CD14-positive monocyte (primary cell): ENCODE measurements at places on chromosomes 13 and 19.

DNA sequence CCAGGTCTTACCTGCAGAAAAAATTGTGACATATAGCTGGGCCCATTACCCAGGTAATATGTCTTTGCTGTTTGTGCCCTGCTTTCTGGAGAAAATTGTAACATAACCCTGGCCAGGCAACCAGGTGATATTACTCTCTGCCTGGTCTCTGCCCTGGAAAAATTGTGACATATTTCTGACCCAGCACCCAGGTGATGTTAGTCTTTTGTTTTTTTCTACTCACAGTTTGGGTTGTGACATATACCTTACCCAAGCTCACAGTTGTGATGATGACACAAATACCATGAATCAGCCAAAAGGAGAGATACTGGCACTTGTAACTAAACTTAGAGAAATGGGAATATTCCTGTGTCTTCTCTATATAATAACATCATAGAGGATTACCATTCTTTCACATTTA, 6.5 kb upstream of the ZNF726 start:
- no peaks in the 10 kb centered on the region for H3K4me1 ChIP-seq
- no peak overlapping the region for H3K27ac ChIP-seq
- DNase-seq = no peak
- H3K36me3 ChIP-seq = no peaks in the 10 kb centered on the region

GRCh38 chr13:21321269-21321668, 137.8 kb downstream of the ZDHHC20 start:
- no peaks in the 10 kb centered on the region for H3K36me3 ChIP-seq
- no peaks in the 10 kb centered on the region for H3K4me1 ChIP-seq
- H3K27me3 ChIP-seq = no peaks in the 10 kb centered on the region
- DNase-seq = no peak
- no peak overlapping the region for H3K27ac ChIP-seq

DNA sequence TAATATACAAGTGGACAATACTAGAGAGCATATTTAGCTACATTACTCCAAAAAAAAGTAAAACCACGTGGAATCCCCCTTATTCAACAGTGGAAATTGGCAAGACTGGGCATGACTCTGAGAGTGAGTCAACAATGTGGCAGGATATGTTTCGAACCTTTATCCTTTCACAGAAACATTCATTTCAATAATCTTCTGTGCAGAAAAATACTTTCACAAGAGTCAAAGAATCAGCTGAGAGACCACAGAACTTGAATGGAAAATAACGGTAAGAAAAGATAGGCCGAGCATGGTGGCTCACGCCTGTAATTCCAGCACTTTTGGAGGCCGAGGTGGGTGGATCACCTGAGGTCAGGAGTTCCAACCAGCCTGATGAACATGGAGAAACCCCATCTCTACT, 25.1 kb upstream of the CD70 start:
- H3K27me3 ChIP-seq = peaks cover 21% of the 10 kb centered on the region
- peaks cover 13% of the 10 kb centered on the region for H3K4me1 ChIP-seq
- no peaks in the 10 kb centered on the region for H3K36me3 ChIP-seq
- no peak overlapping the region for H3K4me3 ChIP-seq
- no peak for DNase-seq

GRCh38 chr13:114203536-114203935, 24.5 kb downstream of the CFAP97D2 start:
- H3K27me3 ChIP-seq = peaks cover 10% of the 10 kb centered on the region
- no peak overlapping the region for H3K27ac ChIP-seq
- no peaks in the 10 kb centered on the region for H3K4me1 ChIP-seq
- H3K4me3 ChIP-seq = no peak overlapping the region

- no peaks in the 10 kb centered on the region for H3K36me3 ChIP-seq
- H3K27ac ChIP-seq = no peak overlapping the region
- H3K27me3 ChIP-seq = no peaks in the 10 kb centered on the region
- no peak for DNase-seq
Measured at GRCh38 chr13:29918845-29919244, 68.4 kb upstream of the UBL3 start.

GRCh38 chr13:101382086-101382485, 34.2 kb downstream of the NALCN start:
- H3K36me3 ChIP-seq = no peaks in the 10 kb centered on the region
- no peak for DNase-seq
- no peaks in the 10 kb centered on the region for H3K27me3 ChIP-seq
- no peaks in the 10 kb centered on the region for H3K4me1 ChIP-seq

DNA sequence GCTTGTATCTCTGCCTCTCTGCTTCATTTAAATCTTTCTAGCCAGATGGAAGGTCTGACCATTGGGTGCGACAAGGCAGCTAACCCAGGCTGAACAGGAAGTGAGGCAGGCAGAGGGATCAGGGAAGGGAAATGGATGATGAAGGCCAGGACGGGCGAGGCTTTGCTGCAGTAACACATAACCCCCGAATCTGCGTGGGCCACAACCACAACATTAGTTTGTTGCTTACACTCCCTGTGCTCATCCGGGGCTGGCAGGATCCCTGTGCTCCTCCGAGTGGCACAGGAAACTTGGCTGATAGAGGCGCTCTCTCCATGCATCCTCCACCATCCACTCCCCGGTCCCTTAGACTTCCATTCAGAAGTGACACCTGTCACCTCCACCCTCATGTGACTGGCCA, 1.1 kb upstream of the FLT3LG start:
- H3K27me3 ChIP-seq = no peaks in the 10 kb centered on the region
- peaks cover 35% of the 10 kb centered on the region for H3K4me1 ChIP-seq
- no peaks in the 10 kb centered on the region for H3K36me3 ChIP-seq
- no peak overlapping the region for H3K4me3 ChIP-seq

GRCh38 chr13:43191546-43191945, 168.2 kb downstream of the DNAJC15 start:
- H3K4me3 ChIP-seq = no peak overlapping the region
- H3K36me3 ChIP-seq = no peaks in the 10 kb centered on the region
- no peak for DNase-seq
- no peaks in the 10 kb centered on the region for H3K27me3 ChIP-seq
- H3K27ac ChIP-seq = no peak overlapping the region

DNA sequence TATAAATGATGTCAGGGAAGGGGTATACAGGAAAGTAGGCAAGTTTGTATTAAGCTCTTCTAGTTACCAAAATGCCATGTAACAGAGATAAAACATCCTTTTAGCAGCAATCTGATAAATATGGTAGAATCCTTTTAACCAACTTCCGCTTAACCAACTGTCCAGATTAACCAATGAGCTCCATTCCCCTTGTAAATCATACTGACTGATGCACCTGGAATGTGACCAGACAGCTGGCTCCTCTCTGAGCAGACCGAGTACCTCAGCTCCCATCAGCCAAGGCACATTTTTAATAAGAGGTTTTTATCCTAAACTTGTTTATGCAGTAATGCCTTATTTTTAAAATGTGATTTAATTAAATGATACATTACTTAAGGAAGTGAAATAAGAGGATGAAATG, 66.4 kb downstream of the KLF12 start:
- no peaks in the 10 kb centered on the region for H3K4me1 ChIP-seq
- DNase-seq = no peak
- no peak overlapping the region for H3K4me3 ChIP-seq

GRCh38 chr19:55801416-55801815, 30.4 kb downstream of the NLRP11 start:
- no peaks in the 10 kb centered on the region for H3K36me3 ChIP-seq
- no peaks in the 10 kb centered on the region for H3K27me3 ChIP-seq
- H3K27ac ChIP-seq = no peak overlapping the region
- H3K4me1 ChIP-seq = no peaks in the 10 kb centered on the region
- H3K4me3 ChIP-seq = no peak overlapping the region
- DNase-seq = no peak

DNA sequence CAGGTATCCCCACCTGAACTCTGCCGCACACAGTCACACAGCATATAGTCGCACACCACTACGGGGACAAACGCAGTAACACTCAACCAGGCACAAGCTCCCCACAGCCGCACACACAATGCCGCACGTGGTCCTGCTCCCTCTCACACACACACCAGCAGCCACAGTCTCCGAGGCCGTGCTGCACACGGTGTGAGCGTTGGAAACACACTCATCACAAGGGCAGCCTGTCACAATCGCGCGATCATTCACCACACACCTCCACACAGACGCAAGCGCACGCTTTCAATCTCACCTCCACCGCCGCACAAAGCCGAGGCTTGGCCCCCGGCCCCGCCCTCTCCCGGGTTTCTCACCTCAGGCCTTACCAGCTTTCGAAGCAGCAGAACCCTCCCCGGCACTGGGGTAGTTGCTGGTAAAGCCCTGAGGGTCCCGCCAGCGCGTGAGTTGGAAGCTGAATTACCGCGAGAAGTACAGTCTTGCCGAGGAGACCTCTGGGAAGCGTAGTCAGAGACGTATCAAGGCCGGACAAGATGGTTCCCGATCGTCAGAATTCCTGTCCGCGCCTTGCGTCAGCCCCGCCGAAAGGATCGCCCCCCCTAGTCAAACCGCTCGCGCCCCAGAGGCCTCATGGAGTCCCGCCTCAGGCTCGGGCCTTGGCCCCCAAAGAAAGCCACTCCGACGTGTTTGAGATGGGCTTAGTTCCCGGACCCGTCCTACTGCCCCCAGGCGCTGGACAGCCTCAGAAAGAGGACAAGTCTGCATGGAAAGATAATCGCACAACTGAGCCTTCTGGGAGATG, at the start of gene ZNF566:
ZNF566 (minus strand) TSS at position 444 of the 802 bp plus-strand sequence. CDS start 13,004 bp downstream, outside the sequence.
- peak within 1 kb of the TSS; percentile 89 for H3K27ac ChIP-seq
- H3K4me1 ChIP-seq = peaks cover 9% of the 10 kb centered on the region
- H3K36me3 ChIP-seq = no peaks in the 10 kb centered on the region
- no peaks in the 10 kb centered on the region for H3K27me3 ChIP-seq

- no peak overlapping the region for H3K27ac ChIP-seq
- DNase-seq = no peak
- H3K4me1 ChIP-seq = peaks cover 24% of the 10 kb centered on the region
- no peak overlapping the region for H3K4me3 ChIP-seq
Measured at GRCh38 chr19:49058562-49058961, 1.0 kb upstream of the CGB7 start.

GRCh38 chr13:61770681-61771080, 355.0 kb upstream of the PCDH20 start:
- no peak for DNase-seq
- no peaks in the 10 kb centered on the region for H3K27me3 ChIP-seq
- no peaks in the 10 kb centered on the region for H3K36me3 ChIP-seq
- H3K4me1 ChIP-seq = no peaks in the 10 kb centered on the region
- no peak overlapping the region for H3K4me3 ChIP-seq

- no peak overlapping the region for H3K27ac ChIP-seq
- peaks cover 2% of the 10 kb centered on the region for H3K27me3 ChIP-seq
- DNase-seq = peak; percentile 74
- peaks cover 10% of the 10 kb centered on the region for H3K4me1 ChIP-seq
Measured at GRCh38 chr13:113951246-113951999, 22.5 kb downstream of the C13orf46 start.

DNA sequence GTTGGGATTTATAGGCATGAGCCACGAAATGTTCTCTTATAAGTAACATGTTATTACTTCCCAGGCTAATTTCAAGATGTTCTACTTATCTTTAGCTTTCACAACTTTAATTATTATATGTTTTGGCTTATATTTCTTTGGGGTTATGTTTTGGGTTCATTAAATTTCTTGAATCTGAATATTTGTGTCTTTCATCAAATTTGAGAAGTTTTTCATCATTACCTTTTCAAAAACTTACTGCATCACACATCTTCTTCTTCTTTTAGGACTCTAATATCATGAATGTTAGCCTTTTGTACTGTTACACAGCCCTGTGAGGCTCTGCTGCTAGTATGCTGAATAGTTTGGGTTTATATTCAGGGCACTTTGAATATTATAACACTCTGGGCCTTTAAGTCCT, 9.7 kb upstream of the ZNF266 start:
- no peaks in the 10 kb centered on the region for H3K4me1 ChIP-seq
- no peak for DNase-seq
- no peaks in the 10 kb centered on the region for H3K36me3 ChIP-seq
- no peak overlapping the region for H3K27ac ChIP-seq

DNA sequence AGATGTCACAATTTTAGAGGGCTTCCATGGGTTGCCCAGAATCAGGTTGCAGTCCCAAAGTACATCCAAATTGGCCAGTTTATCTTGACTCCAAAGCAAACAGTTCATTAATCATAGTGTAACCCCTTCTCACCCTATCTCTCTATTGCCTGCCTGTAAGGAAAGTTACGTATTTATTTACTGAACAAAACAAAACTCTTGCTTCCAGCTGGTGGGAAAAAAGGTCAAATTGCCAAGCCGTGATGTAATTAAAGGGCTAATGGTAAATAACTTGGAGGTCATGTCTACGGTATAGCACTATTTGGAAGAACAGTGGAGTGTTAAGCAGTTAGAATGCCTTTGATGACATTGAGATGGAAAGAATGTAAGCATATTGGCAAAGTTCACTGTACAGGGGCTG, 214.0 kb downstream of the DLEU7 start:
- no peak overlapping the region for H3K4me3 ChIP-seq
- no peaks in the 10 kb centered on the region for H3K36me3 ChIP-seq
- no peak for DNase-seq
- no peaks in the 10 kb centered on the region for H3K27me3 ChIP-seq

DNA sequence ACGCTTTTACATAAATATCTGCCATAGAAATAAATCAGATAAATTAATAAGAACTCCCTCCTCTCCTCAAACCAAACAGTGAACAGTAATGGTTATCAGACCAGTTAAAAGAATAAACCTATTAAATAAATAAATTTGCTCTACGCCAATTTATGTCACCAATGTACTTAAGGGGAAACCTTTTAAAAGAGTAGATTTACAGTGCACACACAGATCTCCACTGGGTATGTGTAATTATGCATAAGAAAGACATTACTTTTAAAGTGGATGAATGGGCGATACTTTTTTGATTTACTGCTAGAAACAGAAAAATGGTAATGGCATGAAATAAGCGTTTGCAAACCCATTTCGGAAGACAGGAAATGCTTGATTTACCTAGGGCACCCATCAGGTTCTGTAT, 34.9 kb upstream of the C19orf12 start:
- DNase-seq = no peak
- H3K4me1 ChIP-seq = no peaks in the 10 kb centered on the region

DNA sequence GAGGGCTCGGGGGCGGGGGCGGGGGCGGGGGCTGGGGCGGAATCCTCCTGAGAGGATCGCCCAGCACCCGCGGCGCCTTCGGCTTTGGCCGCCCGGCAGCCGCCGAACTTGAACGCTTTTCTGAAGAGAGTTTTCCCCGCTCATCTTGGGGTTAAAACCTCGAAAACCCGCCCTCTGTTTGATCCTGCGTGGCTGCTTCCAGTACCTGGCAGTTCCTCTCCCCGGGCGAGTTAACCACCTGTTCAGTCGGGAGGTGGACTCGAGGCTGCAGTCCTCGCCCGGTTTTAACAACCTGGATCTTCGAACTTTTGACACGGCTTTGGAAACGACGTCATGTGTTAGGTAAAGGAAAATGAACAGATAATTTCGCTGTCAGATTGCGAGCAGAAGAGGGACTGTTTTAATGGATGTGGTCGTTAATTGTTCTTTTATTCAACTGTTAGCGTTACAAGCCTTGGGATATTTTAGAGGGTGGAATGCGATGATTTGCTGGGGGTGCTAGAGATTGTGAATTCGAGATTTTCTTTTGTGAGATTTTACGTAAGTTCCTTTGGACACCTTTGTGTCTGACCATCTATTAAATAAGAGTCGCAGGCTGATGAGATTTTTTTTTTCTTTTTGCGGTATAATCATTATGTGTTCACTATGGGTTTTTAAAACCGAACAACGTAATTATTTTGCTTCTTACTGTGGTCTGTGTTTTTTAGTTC, 1.0 kb downstream of the FNDC3A start:
- peak overlapping the region; percentile 80 for H3K4me3 ChIP-seq
- H3K27ac ChIP-seq = peak overlapping the region; percentile 99
- no peaks in the 10 kb centered on the region for H3K27me3 ChIP-seq
- H3K4me1 ChIP-seq = peaks cover 52% of the 10 kb centered on the region

- no peaks in the 10 kb centered on the region for H3K36me3 ChIP-seq
- no peak for DNase-seq
- H3K4me3 ChIP-seq = no peak overlapping the region
- H3K4me1 ChIP-seq = no peaks in the 10 kb centered on the region
Measured at GRCh38 chr19:29404951-29405727, 120.7 kb upstream of the VSTM2B start.

GRCh38 chr19:16363133-16363851, 38.7 kb downstream of the KLF2 start:
- peaks cover 86% of the 10 kb centered on the region for H3K4me1 ChIP-seq
- DNase-seq = no peak
- H3K27ac ChIP-seq = no peak overlapping the region
